ENCODE measurements at places on chromosomes 4 and X.

DNA sequence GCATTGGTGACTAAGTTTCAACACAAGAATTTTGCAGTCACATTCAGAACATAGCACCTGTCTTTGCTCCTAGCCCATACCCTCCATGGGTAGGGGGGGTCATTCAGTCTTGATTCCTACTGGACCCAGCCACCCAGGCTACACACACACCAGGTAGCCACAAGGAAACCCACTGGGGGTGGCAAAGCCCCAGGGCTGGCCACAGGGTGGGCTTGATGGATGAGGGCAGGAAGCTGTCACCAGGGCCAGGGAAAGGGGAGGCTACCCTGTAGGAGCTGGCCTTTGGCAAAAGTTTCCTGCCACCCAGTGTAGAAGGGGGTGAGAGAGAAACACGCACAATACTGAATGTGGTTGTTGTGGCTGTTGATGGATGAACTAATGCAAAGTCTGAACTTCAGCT lies 74.5 kb upstream of the NKX1-1 start:
- no peak for DNase-seq

DNA sequence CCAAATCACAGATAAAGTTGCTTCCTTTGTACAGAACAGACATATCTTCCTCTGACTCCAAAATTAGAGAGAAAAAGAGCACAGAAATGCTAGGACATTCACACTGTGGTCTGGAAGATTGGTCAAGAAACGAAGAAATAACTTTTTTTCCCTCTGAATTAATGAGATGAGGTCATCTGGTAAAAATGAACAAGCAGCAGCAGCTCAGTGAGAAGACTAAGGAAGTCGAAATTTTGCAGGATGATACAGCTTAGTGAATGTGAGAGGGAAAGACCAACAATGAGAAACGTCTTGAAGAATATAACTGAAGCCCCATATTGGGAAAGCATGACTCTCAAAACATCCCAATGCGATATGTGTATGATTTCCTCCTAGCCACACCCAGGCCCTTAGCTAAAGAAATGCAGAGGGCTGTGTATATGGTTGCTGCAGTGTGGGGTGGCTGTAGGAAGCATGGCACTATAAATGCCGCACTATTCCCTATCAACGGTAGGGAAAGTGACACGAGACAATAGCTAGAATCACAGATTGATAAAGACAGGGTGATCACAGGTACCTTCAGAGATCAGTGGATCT lies 208.6 kb downstream of the VEGFC start:
- no peak for DNase-seq

- DNase-seq, result no peak
Measured at GRCh38 chrX:103727115-103727514, 16.4 kb downstream of the TMEM31 start.

DNA sequence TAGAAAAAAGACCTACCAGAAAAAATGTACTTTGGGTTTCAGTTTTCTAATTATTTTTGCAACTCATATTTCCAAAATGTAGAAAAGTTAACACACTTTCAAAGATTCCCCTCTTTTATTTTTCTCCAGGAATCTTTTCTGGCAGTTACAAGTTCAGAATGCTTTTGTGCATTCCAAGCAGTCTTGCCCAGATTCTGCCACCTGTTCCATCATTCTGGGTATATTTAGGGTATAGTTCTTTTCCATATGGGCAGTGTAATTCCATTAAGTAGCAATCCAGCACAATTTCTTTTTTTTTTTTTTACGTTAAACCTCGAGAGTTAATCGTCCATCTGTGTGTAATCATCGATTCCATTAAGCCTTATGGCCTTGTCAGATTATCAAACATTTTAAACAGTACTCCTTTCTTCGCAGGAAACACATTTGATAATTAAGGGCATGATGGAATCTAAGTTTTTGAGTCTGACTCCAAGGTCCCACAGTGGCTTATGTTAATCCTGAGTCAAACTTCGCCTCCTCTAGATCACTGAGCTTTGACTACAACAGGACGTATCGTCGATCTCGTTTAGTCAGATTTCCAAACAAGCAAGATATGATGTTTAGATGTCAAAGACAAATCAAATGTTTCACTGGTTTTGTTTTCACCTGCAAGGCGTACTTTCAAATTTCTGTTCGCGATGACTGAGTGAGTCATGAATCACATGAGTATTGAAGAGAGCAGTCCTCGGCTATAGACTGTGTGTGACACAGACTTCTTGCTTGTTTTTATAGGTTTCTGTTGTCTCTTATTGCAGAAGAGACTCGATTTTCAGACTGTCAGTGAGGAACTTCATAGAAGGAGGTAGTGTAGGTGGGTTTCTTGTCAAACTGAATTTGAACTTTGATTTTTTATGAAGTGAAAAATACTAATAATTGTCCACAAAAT lies 118.9 kb upstream of the GK2 start:
- DNase-seq, result no peak

- no peak for DNase-seq
Measured at GRCh38 chr4:89682808-89683207, 154.2 kb downstream of the SNCA start.

- no peak for DNase-seq
Measured at GRCh38 chrX:24963823-24964222, 51.9 kb downstream of the ARX start.

GRCh38 chrX:132258509-132258908 lies 39.3 kb upstream of the RAP2C start:
- no peak for DNase-seq
